ENCODE measurements at places on chromosomes 5 and 9.

DNA sequence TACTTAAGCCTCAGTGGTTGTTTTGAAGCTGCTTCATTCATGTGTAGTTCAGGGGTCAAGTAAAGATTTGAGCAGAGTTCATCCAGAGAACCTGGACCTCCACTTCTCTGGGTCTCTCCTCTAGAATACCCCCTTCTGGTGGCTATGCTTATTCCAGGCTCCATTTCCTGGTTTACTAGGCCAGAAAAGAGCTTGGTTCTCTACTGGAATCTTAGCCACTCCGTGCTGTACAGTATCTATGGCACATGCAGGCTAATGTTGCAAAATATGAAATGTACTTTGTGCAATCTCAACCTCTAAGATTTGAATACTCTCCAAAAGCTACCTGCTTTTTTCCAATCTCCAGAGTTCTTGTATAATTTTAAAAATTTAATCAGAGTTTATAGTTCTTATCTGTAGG lies 17.4 kb upstream of the ZCCHC9 start:
- no peak for DNase-seq

DNA sequence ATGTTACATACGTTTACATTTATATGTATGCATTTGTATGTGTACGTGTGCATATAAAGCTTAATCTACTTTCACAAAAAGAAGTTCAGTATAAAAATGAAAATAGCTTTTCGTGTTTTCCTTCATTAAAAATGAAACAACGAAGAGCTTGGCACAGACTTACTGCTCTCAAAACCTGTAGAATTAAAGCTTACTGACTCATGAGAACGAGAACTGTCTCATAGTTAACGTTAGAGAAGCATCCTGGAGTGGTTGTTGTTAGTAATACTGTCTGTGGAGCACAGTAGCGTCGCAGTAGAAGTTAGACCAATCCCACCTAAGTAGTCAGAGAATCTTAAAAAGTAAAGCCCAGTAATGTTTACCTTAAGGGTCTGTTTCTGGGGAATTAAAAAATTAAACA lies 1.3 kb downstream of the MAT2B start:
- no peak for DNase-seq

GRCh38 chr5:113294311-113295110 lies 140.3 kb downstream of the TSSK1B start:
- peak; percentile 80 for DNase-seq

DNA sequence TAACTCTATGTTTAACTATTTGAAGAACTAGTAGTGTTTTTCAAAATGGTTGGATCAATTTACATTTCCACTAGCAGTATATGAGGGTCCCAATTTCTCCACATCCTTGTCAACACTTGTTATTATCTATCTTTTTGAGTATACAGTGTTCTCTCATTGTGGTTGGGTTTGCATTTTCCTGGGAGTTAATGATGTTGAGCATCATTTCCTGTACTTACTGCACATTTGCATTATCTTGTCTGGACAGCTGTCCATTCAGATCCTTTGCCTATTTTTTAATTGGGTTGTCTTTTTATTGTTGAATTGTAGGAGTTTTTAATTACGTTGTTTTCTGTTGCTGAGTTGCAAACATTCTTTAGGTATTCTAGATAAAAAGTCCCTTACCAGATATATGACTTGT lies 103.4 kb upstream of the LRRTM2 start:
- DNase-seq, result no peak

DNA sequence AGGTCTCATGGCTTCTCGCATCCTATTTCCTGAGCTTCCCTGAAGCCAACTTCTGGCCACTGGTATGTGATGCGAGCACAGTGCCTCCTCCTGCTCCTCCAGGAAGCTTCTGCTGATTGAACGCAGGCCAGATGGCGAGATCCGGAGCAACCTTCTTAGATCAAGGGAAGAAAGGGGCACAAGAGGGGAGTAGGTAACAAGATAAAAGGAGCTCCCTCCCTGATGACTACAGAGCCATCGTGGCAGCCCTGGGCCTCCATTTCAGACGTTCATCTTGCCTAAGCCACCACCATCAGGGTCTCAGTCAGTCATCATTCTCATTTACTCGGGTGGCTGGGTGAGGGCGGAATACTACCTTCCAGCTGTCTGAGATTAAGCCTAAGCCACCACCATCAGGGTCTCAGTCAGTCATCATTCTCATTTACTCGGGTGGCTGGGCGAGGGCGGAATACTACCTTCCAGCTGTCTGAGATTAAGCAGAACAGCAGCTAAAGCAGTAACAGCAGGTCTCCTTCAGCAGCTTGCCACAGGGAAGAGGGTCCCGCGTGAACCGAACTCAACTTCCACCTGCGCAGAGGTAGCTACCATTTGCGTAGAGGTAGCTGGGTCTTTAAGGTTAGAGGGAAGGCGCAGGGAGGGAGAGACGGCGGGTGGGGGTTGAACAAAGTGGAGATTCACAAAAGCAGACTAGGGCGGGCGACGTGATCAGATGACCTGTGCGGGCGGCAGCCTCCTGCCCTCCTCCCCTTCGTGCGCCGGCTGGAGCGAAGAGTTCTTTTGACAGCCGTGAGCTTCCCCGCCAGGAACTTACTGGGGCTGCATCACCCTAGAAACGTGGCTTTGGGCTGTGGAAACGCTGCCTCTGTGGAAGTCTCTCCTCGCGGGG lies 27.9 kb upstream of the MGAT1 start:
- no peak for DNase-seq

GRCh38 chr9:21144603-21145002 lies 3.0 kb upstream of the IFNW1 start:
- no peak for DNase-seq

DNA sequence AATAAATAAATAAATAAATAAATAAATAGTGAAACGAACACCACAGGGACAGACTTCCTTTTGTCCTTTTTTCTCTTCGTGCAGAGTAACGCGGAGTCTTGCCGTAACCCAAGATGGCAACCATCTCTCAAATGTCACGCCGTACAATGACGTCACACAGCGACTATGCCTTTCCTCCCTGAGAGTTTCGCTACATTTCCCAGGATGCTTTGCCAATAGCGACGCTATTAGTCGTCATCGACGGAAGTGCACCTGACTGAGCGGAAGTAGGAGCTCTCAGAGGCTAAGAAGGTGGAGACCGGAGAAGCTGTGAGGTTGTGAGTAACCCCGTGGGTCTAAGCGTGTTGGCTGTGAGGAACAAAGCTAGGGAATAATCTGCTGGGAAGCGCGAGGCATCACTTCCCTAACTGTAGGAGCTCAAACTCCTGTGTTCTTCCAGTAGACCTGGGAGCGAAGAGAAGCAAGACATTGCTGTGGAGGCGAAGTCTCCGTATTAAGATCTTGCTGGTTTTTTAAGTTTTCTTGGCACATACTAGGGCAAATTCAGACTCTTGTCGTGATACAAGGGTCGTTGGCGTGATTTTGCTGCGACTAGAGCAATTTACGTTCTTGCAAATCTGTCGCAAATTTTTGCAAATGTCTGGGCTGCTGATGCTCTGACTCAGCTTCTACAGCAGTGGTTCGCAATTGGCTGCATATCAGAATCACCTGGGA lies at the start of gene TTC1:
TTC1 (plus strand) TSS at position 263 of the 714 bp plus-strand sequence. CDS start 1,390 bp downstream, outside the sequence.
- peak; percentile 96 for DNase-seq

GRCh38 chr5:3386637-3387036 lies 209.0 kb upstream of the IRX1 start:
- DNase-seq, result no peak

DNA sequence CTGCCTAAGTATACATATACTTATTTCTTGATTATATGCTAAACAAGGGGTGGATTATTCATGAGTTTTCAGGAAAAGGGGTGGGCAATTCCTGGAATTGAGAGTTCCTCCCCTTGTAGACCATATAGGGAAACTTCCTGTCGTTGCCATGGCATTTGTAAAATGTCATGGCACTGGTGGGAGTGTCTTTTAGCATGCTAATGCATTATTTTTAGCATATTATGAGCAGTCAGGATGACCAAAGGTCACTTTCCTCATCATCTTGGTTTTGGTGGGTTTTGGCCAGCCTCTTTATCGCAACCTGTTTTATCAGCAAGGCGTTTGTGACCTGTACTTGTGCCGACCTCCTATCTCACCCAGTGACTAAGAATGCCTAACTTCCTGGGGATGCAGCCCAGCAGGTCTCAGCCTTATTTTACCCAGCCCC lies 80.9 kb downstream of the ALDH7A1 start:
- no peak for DNase-seq

DNA sequence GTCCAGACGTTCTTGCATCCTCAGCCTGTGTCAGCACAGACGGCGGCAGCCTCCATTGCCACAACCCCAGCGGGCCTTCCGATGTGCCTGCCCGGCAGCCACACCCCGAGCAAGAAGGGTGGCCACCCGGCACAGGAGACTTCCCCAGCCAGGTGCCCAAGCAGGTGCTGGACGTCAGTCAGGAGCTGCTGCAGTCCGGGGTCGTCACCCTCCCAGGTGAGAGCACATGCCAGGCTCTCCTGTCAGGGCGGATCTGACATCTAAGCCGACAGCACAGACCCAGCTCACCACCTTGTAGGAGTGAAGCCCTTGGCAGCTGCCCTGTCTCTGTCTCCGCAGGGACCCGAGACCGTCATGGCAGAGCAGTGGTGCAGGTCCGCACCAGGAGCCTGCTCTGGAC lies 48.3 kb upstream of the LRRC14B start:
- no peak for DNase-seq

- no peak for DNase-seq
Measured at GRCh38 chr9:88161144-88161543, 22.9 kb upstream of the SPATA31C2 start.

- DNase-seq, result no peak
Measured at GRCh38 chr5:147918101-147918685, 11.9 kb upstream of the C5orf46 start.

- DNase-seq, result no peak
Measured at GRCh38 chr9:88092797-88093331, 45.4 kb downstream of the SPATA31C2 start.

- no peak for DNase-seq
Measured at GRCh38 chr5:96565582-96566265, 96.5 kb upstream of the CAST start.

DNA sequence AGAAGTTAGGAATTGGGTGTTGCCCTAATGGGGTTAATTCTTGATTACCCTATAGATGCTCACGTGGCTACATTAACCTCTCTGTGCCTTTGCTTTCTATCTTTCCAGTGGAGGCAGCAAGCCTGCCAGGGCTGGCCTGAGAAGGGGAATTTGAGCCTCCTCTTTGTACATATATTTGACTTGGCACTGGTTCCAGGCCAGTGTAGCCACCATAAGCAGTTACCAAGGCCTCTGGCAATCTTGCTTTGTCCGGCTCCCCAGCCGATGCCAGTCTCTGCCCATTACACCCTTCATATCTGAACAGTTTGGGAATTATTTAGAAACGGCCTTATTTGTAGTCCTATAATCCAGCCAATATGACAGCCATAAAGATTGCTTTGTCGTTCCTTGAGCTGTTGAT lies 58.6 kb upstream of the PPARGC1B start:
- DNase-seq, result no peak

GRCh38 chr5:141669520-141669919 lies 12.5 kb downstream of the ARAP3 start:
- DNase-seq, result no peak

- no peak for DNase-seq
Measured at GRCh38 chr5:152177626-152178349, 227.3 kb downstream of the NMUR2 start.

GRCh38 chr5:180975338-180975737 lies 13.3 kb upstream of the BTNL3 start:
- no peak for DNase-seq

DNA sequence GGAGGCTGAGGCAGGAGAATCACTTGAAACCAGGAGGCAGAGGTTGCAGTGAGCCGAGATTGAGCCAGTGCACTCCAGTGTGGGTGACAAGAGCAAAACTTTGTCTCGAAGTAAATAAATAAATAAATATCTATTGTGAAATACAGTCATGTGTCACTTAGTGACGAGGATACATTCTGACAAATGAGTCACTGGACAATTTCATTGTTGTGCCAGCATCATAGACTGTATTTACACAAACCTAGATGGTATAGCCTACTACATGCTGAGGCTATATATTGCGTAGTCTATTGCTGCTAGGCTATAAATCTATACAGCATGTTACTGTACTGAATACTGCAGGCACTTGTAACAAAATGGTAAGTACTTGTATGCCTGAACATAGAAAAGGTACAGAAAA lies 61.1 kb upstream of the CCL21 start:
- no peak for DNase-seq

DNA sequence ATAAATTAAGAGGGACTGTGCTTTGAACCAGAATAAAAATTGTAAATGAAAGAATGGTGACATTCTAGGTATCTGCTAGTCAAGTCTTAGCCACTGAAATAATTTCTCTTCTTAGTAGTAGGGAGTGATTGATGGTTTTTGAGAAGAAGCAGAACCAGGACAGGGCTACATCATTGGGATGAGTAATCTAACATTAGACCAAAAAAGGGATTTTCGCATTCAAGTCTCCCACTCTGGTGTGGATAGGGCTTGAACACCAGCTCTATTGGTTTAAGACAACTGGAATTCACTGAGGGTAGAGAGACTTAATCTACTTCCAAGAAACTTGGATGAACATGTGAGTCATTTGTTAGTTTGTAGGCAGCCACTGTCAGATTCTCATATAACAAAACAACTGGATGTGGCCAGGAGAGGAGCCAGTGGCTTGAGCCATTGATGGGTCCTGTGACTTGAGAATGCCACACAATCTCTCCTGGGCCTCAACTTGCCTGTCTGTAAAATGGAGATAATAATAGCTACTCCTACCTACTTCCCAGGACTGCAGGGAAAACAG lies 16.6 kb downstream of the FAT2 start:
- no peak for DNase-seq

DNA sequence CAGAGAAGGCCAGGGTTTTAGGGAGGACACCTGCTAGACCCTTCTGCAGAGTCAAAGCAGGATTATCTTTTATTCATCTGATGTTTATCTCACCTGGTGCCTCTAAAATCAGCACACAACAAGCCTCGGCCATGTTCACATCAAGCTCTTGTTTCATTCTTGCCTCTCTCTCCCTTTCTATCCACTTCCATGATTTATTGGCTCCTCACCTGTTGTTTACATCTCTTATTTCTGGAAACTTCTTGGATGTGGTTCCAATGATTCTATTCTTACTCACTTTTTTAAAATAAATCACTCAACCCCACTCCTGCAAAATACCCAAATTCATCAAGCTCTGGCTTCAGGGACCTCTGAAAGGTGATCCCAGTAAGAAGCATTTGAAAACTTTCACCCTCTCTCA lies 407.0 kb upstream of the KLF4 start:
- no peak for DNase-seq

- DNase-seq, result no peak
Measured at GRCh38 chr5:18378066-18378465, 743.8 kb downstream of the TAF11L14 start.

DNA sequence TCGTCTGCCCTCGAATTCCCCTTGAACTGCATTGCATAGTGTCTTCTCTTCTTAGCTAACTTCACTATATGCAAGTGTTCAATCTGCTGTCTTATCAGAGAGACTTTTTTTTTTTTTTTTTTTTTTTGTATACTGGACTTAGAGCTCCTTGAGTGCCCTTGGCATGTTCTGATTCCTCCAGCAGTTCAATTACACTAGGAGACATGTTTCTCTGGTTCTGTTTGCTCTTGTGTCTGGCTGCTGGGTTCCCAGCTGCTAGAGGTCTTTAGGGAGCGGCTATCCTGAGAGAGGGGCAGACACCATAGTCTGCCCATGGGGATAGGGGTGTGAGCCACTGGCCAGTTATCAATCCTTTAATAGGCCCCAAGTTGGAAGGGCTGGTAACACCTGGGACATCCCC lies 13.1 kb downstream of the OR2S2 start:
- no peak for DNase-seq

- no peak for DNase-seq
Measured at GRCh38 chr9:129458155-129458661, 162.7 kb downstream of the C9orf50 start.

- DNase-seq, result no peak
Measured at GRCh38 chr9:63817622-63818518, 1467.1 kb downstream of the FOXD4L5 start.

GRCh38 chr5:104965006-104965405 lies 1402.4 kb upstream of the NUDT12 start:
- no peak for DNase-seq
